T-helper 9 cell (primary cell): ENCODE measurements at places on chromosomes 5 and 9.

- DNase-seq, result no peak
These were observed 47.9 kb downstream of the RAI14 start for GRCh38 chr5:34703767-34704713.

DNA sequence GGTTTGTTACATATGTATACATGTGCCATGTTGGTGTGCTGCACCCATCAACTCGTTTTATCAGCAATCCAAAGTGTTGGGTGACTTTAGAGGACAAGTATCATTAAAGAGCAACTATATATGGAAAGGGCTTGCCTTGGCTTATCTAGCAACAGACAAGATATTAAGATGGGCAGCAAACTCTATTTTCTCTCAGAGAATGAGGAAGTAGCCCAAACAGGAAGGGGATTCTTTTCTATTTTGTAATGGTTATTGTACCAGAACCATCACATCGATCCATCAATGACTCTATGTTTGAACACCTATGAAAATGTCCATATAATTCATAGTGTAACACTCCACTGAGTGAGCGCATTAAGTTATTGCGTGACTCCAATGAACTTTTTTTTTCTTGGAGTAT is 260.1 kb upstream of the SLC24A2 start:
- no peak for DNase-seq

GRCh38 chr5:180074462-180074861 is 2.9 kb upstream of the RNF130 start:
- DNase-seq, result no peak

DNA sequence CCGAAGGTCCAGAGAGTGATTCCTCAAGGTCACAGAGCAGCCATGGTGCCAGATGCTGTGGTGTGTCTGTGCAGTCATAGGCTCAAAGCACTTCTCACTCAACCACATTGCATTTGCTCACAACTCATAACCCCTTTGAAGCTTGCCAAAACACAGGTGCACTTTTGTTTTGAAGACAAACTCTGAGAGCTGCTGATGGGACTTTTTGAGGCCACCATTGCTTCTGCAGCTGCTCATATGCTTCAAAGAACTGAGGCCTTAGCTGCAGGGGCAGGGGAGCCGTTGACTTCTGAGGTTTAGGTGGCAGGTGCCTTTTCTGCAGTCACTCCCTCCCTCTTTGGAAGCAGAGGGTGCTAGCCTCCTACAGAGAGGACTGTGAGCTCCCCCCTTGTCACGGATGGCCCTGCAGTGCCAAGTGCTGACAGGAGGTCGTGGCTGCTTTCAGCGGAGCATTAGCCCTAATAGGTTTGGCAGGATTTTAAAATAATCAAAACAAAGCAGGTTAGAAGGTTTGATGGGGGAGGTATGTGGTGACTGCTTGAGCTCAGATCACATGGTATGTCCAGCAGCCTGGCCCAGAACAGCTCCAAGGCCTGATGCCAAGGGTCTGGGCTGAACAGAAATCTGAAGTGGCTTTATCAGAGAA is 232.1 kb downstream of the MAN2A1 start:
- DNase-seq, result peak; percentile 13

DNA sequence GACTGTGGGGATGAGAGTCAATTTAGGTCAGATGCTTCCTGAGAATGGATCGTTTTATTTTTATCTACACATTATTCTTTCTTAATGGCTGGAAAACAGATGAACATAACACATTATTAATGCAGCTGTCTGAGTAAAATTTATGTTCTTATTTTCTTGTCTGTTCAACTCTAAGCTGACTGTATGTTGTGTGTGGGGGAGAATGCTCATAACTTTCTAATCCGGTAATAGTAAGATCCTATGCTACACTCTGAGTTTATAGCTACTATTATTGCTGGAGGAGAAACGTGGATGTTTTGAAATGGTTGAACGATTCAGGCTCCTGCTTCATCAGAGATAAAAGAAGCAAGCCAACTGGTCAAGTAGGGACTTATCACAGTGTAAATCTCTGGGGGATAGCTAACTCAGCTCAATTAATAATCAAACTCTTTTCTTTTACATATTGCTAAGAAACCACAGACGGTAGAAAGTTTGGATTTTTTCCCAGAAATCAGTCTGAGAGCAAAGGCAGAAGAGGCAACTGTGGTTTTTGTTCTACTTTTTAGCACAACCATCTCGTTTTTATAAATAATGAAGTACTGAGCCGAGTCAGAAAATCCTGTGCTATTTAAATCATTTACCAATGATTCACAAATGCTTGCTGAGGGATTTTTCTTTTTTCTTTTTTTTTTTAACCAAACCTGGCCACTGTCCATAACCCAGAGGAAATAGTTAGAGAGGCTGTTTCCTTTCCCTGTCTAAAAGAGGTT is 265.0 kb upstream of the FAM174A start:
- no peak for DNase-seq

DNA sequence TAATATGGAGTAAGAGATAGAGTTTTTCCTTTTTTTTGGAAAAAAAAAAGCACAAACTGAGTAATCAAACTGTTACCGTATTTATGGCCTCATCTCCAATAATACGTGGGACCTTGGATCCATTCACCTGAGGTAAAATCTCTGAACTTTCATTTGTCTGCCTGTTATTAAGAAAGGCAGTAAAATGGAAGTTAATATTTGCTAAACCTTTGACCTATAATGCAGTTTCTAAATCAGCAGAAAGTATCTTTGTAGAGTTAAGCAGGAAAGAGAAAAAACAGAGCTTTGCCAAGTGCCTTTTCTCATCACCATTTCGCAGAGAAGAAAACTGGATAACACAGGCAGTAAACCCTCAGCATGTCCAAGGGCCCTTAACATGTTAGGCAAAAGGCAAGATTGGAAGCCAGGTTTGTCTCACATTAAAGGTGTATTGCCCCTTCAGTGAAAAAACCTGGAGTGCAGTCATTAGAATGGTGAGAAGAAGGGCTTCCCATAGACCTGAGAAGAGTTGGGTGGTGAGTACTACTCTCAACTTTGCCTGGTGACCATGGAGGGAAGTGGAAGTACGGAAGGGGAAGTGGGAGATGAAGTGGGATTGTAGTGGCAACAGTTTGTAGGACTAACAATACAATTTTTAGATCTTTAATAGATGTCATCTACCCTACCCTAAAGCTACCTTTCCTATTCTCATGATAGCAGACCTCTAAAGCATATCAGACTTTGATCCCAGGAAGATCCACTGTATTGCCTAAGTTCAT is 65.4 kb upstream of the GRAMD2B start:
- no peak for DNase-seq
